Effector CD4-positive, alpha-beta T cell (primary cell): ENCODE measurements at places on chromosomes 3 and 15.

GRCh38 chr3:196688349-196688748 is 23.7 kb downstream of the CEP19 start:
- DNase-seq = no peak

DNA sequence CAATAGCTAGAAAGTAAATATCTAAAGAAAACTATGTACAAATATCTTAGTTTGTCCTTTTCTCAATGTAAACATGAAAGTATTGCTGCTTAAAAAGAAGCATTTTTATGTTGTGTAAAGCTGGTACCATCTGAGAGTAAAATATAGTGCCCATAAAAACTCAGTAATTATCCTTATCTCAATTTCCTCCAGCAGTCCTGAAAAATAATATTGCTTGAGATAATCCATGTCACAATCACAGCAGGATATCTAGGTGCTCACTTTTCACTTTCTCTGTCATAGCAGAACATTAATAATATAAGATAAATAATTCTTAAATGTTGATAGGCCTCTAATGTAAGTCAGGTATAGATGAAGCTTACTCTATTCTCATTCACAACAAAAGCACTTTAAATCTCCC is 285.5 kb downstream of the ZBBX start:
- DNase-seq = no peak

DNA sequence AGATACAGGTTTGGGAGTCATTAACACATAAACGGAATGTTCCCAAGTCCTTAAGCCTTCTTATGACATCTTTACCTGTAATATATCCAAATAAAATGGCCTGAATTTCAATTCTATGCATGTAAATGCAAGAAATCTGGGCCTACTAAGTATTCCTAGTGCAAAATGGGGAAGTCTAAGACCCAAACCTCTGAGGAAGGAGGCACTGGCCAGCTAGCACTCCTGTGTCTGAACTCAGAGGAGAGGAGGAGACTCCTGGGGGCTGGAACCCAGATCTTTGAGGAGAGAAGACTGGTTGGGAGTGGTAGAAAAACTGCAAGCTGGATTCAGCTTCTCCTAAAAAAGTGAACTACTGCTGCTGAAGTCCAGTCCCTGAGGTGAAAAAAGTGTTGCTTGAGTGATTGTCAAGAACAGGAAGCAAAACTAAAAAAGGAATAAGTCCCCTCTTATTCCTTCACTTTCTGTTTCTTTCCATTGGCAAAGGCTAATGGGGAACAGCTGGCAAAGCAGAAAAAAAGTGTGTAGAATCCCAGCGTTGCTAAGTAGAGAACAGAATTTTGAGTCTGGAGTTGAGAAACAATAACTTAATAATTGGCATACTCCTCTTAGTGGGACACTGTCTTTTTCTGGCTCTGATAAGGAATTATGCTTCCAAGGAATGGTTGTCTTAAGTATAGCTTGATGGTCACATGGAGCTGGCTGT is 54.8 kb upstream of the ATP2C1 start:
- no peak for DNase-seq

GRCh38 chr3:133570139-133570936 is 3.1 kb upstream of the CDV3 start:
- no peak for DNase-seq

DNA sequence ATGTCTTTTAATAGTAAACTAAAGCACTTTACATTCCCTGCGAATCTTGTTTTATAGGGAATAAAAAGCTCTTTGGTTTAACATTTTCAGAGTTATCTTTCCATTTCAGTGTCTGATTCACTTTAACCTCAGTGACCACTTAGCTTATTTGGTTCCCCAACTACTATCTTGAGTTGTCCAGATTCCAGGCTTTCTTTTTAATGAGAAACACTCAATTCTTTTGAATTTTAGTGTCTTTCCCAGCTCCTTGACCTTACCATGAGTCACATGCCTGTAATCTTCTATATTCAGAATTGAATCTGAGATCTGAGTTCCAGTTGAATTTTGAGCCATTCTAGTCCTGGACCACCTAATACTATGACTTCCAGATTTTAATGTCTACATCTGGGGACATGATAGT is 144.4 kb downstream of the KCNAB1 start:
- DNase-seq = no peak
